GM23338 (cell line): ENCODE measurements at places on chromosomes 3 and 15. TPM values are rescaled to one million over a fixed set of nuclear protein-coding genes. Genes with fewer than 3 reads are reported as not detected.

Gene AGTR1
- 0.16 TPM in 1 of 2 replicates, not detected in the other for polyA plus RNA-seq

Gene SLC51A
- 6.7 and 7.1 TPM in 2 replicates for polyA plus RNA-seq

Gene CATSPER2
- 0.92 and 1.1 TPM in 2 replicates for polyA plus RNA-seq

Gene RASL12
- polyA plus RNA-seq = 4.5 and 5.4 TPM in 2 replicates

Gene CCDC13
- polyA plus RNA-seq = 0.27 and 0.42 TPM in 2 replicates

Gene MYLK
- 11.5 and 13.2 TPM in 2 replicates for polyA plus RNA-seq

Gene P2RY13
- polyA plus RNA-seq = 0.38 and 0.68 TPM in 2 replicates

Gene RTP3
- 0.16 TPM in 1 of 2 replicates, not detected in the other for polyA plus RNA-seq

Gene MORC1
- not detected in 2 replicates for polyA plus RNA-seq

Gene GABRB3
- 46.8 and 56.5 TPM in 2 replicates for polyA plus RNA-seq

Gene MTMR10
- 3.6 and 4.3 TPM in 2 replicates for polyA plus RNA-seq

Gene KLHL40
- polyA plus RNA-seq = not detected in 2 replicates

Gene MRAS
- polyA plus RNA-seq = 10.0 and 10.2 TPM in 2 replicates

Gene STOML1
- polyA plus RNA-seq = 1.5 and 2.3 TPM in 2 replicates

Gene TMEM207
- polyA plus RNA-seq = not detected in 2 replicates

Gene SLC9C1
- polyA plus RNA-seq = 0.66 and 1.8 TPM in 2 replicates

Gene STRC
- polyA plus RNA-seq = 0.40 TPM in 1 of 2 replicates, not detected in the other

Gene RPL39L
- 149 and 155 TPM in 2 replicates for polyA plus RNA-seq

Gene PPP1R14D
- polyA plus RNA-seq = not detected in 2 replicates

Gene SLC22A13
- 0.13 and 0.26 TPM in 2 replicates for polyA plus RNA-seq

Gene DGKG
- 0.17 and 0.31 TPM in 2 replicates for polyA plus RNA-seq

Gene PROK2
- polyA plus RNA-seq = 2.3 and 3.1 TPM in 2 replicates

Gene CCNB2
- polyA plus RNA-seq = 72.8 and 81.8 TPM in 2 replicates

Gene LNP1
- 3.8 and 4.7 TPM in 2 replicates for polyA plus RNA-seq

Gene SAMMSON
- not detected in 2 replicates for polyA plus RNA-seq
